ENCODE measurements at places on chromosomes 2 and 18.

DNA sequence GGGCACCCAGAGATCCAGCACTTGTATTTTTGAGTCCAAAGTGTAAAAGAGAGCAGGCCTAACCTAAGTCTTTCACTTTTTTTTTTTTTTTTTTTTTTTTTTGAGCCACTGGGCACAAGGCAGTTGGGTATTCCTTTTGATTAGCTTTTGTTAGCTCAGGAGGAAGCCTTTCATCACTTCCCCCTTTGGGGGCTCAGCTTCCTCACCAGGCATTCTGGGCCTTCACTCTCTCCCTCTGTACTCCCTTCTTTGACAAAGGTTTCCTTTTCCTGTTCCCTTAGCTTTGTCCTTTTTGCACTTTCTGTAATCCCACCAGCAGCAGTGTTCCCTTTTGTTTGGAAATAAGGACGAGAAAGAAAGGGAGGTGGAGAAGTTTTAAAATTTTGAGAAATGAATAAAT is 88.2 kb downstream of the PKP4 start:
- no peak for DNase-seq

- DNase-seq = no peak
Measured at GRCh38 chr2:79100285-79100684, 12.5 kb upstream of the REG1B start.

DNA sequence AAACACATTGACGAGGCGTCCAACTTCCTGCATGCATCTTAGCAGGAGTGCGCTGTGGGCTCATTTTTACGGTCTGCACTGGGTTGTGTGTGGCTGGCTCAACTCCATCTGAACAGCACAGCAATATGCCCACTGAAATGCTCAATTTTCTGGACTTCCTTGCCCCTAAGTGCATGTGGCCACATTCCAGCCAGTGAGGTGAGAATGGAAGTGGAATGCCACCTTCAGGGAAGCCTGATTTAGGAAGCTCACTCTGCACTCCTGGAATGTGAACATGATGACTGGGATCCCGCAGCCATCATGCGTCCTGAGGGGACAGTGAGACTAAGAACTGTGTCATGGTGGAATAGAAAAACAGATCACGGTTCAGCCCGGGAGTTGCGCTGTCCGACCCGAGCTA is 76.2 kb downstream of the PSMG2 start:
- DNase-seq = no peak

DNA sequence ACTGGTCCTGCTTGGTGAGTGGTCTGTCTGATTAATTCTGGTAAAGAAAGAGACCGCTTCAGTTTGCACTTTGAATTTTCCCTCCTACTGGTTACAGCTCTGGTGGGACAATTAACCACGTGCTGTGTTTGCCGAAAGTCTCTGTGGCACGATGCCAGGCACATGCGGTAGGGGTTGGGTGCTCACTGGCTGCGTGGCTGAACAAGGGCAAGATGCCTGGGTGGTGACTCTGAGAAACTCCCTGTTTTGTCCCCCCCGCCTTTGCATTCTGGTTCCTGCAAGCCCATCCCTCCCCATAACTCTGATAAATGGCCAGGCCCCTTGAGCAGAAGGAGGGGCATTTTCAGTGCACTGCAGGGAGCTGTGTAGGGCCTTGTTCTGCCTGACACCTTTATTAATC is 206.1 kb downstream of the TFCP2L1 start:
- no peak for DNase-seq

DNA sequence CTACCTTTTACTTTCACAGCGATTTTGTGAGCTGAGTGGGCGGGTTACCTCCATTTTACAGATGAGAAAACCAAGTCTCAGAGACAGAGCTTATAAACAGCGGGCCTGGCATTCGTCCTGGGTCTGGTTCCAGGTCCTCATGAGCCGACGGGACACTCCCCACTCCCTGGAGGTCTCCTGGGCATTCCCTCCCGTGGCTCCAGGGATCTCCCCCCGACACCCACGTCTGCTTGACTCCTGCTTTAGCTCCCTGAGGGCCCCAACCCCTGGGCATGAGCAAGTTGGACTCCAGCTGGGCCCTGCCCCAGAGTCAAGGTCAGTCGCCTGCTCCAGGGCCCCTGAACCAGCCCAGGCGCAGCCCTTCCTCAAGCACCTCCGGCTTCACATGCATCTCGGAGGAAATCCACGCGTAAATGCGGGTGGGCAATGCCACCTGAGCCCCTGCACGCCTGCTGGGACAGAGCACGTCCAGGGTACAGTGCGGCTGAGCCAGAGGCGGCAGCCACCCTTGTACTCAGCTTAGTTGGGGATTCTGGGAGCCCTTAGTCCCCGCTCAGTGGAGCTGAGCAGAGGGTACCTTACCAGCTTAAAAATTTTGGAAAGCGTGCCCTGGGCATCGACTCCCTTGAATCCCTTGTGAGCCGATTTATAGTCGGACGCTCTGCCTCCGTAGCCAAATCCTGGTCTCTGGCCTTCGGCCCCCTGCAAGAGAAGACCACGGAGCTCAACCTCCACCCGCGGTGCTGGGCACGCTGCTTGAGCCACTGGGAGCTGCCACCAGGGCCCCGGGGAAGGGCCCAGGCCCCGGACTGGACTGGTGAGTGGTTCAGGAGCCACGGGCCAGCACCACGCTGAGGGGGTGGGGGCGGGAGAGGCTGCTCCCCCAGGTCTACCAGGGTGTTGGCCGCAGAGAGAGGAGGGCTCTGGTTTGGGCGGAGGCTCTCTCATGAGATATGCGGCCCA is 148.1 kb downstream of the MBP start:
- no peak for DNase-seq

DNA sequence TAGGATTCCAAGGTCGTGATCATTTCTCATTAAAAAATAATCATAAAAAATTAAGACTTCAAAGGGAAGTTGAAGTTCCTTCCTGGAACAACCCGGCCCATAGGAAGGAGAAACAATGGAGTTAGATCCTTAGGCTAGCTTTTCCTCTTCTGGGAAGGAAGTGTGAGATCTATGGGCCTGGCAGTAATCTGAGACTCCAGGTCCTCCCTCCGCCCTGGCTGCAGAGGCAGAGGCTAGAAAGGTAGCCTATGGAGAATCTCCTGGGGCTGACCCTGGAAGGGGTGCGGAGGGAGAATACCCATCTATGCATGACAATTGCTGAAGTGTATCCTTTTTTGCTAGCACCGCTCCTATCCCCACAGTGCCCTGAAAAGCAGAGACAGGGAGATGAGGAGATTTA is 37.9 kb downstream of the TRIB2 start:
- no peak for DNase-seq

DNA sequence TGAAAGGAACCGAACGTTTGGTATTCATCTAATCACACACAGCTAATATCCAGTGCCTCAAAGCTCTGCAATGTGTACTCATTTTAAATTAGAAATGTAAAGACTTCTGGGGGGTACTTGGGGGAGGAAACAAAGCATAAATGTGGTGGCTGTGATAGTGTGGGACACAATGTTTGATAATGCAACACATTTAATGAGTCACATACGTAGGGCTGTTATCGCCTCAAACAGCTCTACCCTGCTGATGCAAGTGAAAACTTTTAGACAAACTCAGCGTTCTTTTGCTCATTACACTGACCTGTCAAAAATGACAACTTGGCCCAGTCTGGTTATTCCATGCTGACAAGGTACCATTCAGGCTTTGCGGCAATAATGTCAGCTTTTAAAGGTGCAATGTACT is 1227.1 kb upstream of the CELF4 start:
- no peak for DNase-seq

DNA sequence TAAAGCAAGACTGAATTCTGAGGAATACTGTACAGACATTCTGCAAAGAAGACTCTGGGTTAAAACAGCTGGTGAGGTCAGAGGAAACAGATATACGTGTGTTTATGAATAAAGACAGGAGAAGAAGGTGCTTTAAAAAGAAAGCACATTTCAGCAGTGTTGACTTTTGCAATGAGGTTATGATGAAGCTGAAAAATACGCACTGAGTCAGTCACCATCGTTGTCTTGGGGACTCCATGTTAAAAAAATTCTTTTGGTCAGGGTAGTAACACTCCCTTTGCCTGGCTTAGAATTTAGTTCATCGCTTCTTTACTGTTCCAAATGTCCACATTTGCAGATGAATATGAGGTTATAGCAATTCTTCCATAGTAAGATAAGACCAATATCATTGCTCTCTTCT is 1049.0 kb downstream of the TSN start:
- no peak for DNase-seq

DNA sequence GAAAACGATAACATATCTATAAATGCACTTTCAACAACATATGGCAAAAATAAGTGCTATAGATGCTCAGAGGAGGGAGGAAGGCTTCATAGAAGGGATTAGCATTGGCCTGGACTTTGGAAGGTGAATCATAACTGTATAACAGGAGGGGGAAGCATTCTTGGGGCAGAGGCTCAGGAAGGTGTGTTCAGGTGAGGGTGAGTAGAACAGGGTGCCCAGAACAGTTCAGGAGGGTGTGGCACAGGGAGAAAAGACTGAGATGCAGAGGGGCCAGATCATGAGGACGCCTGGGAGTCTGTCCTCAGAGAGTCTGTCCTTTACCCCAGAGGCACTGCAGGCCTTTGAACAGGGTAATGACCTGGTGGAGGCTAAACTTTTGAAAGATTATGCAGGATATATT is 29.3 kb upstream of the MEP1B start:
- no peak for DNase-seq

DNA sequence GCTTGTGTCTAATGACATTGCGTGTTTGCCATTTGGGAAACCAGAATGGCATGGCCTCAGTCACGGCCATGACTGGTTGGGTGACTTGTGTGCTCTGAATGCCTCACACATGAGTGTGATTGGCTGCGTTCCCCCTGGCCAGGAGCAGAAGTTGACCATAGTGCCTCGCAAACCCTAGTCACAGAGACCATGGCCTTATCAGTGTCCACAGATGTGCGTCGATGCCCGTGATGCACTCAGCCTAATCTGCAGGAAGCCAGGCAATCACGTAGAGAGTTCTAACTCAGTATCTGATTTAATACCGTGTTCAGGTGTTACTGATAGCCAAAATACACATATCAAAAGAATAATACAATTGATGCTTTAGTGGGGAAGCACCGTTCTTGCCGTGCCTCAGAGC is 64.0 kb downstream of the BOLA3 start:
- no peak for DNase-seq

GRCh38 chr18:63879709-63880108 is 7.8 kb upstream of the SERPINB2 start:
- DNase-seq = no peak

GRCh38 chr2:66733364-66733999 is 298.6 kb downstream of the MEIS1 start:
- DNase-seq = no peak

DNA sequence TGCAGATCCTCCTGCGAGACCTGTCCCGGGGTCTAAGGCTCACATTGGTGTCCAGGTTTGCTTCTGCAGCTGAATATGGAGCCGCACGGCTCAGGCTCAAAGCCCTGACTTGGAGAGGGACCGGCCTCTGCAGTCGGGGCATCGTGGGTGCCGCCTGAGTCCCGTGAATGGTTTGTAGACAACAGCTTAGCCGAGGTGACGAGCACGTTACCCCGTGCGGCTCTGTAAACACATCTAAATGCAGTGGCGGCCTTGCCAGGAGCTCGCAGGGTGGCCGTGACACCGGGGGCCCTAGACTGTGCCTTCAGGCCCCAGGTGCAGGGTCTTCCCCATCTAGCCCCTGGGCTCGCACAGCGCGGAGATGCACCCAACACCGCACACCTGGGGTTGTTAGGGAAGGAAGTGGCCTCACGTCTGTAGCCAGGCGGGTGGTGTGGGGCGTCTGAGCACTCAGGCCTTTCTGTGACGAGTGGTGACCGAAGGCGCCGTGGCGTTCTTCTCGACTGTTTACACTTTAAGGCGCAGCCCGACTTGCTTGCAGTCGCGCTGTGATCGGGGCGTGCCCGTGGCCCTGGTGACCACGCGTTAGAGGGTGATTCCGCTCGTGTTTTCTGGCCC is 91.6 kb downstream of the NFATC1 start:
- no peak for DNase-seq

DNA sequence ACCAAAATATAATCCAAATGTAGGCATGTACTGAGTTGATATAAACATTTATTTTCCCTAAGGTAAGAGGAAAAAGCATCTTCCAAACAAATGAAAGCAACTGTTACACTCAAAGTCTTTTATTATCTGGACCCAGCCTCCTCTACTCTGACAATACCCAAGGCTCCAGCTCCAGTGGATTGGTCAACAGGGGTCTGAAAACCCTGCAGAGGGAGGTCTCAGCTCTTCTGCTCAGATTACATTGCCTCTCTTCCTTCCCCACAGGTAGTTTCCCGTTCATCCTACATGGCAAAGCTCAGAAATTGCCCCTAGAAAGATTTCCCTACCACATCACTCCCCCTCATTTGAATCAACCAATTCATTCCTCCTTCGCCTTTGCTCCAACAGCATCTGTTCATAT is 457.0 kb downstream of the METTL4 start:
- no peak for DNase-seq

DNA sequence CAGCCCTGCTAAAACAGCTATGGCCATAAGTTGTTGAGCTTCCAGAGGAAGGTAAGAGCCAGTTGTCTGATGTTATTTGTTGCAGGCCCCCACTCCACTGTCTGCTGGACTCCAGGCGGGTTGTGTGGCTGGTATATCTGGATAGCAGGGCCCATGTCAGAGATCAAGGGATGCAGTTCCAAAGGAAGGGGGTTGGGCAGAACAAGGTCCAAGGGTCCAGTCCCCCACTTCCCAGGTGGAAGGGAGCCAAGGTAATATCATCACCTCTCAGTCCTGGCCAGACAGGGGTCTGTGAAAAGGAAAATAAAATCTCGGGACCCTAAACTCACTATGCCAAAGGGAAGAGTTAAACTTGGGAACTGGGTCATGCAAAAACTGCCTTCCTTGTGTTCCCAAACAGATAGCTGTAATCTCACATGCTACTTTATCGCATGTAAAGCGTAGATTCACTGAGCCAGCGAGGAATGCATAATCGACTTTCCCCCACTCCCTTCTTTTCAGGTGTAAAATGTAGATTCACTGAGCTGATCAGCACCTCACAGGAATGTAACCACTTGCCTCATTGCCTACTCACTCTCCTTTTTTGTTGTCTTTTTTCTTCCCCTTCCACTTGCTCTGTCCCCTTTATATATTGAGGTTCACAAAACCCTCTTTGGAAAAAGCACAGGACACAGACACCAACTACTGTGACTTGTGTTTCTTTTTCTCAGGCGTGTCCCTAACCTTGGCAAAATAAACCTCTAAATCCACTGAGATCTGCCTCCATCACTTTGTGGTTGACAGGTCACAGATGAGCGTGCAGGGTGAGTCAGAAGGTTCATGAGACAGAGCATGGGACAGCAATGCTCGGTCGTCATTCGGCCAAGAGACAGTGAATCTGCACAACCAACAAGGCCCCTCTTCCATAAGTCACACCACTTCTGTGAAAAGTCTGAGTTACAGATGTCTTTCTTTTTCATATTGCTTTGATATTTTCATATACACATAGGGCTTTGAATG is 255.3 kb upstream of the SIX2 start:
- DNase-seq = no peak

DNA sequence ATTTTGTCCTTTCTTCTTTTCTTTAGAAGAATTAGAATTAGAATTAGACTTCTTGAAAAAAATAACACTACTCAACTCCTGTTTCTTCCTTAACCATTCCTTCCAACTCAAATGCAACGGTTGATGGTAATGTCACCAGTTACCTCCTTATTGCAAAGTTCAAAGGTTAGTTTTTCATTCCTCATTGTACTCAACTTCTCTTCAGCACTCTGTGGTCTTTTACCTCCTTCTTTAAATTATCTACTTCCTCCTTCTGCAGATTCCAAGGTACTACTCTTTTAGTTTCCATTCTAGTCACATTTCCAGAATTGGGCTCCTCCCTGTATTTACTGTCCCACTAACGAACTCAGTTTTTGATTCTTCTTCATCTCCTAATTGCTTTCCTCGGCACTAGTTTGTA is 700.7 kb downstream of the SATB2 start:
- DNase-seq = no peak

All from CD8-positive, alpha-beta memory T cell (primary cell).